Suppressor macrophage treated with lipopolysaccharide for 1 hour (primary cell): ENCODE measurements at places on chromosomes 2 and 18.

DNA sequence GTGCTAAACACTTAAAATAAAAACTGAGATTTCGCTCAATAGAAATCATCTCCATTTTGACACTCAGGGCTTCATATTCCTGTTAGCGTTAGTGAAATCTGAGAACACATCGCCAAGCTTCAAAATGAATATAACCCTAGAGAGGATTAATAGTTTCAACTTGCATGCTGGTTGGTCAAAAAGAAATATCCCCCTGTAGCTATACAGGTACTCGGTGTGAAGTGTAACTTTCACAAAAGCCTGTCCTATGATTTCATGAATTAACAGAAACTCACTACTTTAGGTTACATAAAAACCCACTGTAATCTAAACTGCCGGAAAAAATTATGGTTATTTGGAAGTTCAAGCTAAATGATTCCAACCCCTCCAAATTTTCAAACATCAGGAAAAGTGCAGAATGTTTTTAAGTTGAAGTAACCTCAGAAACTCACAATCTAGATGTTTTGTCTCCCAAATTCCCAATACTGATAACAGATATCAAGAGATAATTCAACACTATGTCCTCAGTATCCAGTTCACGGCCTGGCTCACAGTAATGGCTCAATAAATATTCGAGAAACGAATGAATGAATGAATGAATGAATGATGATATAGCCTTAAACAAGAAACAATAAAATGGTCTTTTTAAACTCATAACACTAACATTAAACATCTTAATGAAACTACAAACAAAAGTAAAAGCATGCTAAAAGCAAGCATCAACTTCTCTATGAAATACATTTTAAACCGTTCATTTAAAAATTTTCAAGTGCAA lies 2.5 kb downstream of the TLK1 start:
- DNase-seq: no peak

DNA sequence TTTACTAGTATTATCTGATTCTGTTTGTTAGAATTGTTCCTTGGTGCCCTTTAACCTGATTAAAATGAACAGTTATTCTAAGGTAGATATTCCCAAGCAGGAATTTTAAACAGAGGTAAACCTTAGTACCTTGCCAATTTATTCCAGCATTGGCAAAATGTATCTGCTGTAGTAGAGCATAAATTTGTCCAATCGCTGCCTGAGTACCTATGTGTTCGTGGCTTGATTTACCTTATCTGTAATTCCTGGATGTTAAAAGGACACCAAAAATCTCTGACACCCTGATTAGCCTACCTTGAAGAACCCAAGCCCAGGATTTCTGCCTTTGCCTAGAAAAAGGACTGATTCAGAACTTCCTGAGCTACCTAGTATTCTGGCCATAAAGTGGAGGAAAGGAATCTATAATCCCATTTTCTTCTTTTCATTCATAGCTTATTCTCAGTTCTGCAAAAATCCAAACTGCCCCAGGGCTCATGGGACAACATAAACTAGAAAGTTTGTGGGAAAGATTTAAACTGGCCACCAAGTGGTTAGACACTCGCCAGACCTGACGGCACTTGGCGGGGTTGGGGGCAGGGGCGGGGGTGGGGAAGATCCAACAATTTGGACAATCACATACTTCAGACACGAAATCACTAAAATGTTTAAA lies 16.2 kb upstream of the ZCCHC2 start:
- DNase-seq: peak; percentile 71

DNA sequence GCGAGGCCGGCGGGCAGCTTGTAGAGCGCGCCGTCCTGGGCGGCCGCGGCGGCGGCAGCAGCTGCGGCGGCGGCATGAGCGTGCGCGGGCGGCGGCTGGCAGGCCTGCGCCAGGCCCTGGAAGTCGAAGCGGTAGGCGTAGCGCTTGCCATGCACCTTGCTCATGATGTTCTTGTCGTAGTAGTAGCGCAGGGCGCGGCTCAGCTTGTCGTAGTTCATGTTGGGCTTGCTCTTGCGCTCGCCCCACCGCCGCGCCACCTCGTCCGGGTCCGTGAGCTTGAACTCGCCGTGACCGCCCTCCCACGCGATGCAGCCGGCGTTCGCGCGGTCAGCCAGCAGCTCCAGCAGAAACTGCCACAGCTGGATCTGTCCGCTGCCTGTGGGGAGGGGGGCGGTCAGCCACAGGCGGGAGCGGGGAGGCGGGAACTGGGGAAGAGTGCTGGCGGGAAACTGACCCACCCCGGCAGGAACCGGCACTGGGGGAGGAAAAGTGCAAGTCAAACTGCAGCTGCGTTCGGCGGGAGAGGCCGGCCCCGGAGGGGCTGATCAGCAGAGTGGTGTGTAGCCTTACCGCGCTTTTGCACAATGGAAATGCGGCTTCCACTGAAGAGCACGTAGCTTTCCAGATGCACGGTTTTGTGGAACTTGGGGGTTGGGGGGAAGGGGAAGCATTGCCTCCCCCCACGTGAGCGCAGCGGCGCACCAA lies 3.0 kb downstream of the FEV start:
- peak; percentile 32 for DNase-seq

DNA sequence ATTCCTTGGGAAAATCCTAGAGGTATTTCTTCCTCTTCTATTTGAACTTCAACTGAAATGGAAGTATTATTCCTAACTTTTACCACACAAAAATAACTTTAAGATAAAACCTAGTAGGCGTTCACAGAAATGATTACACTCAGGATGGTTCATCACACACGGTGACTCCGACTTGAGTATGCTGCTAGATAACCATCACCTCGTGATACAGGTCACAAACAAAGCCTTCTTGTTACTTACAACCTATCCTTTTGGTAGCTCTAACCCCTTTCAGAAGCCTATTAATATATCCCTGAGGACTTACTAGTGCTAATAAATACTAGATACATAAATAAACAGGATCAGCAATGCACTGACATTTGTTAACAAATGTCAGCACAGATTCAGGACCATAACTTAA lies 101.0 kb upstream of the DNER start:
- DNase-seq: no peak

- DNase-seq: no peak
Measured at GRCh38 chr2:72415241-72415661, 267.6 kb upstream of the CYP26B1 start.

DNA sequence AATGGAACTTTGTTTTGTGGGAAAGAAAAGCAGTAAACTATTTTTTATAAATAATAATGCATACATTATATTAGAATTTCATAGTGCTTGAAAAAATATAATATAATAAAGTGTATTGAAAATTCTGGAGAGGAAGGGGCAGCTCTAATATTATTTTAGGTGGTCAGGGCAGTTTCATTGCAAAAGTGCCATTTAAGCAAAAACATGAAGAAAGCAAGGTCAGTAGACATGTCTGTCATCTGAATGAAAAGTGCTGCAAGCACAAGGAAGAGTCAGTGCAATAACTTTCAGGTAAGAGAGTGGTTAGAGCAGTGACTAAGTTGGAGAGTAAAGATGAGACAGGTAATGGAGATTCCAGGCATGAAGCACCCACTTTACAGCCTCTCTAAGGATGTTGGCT lies 435.6 kb upstream of the REG3G start:
- no peak for DNase-seq

DNA sequence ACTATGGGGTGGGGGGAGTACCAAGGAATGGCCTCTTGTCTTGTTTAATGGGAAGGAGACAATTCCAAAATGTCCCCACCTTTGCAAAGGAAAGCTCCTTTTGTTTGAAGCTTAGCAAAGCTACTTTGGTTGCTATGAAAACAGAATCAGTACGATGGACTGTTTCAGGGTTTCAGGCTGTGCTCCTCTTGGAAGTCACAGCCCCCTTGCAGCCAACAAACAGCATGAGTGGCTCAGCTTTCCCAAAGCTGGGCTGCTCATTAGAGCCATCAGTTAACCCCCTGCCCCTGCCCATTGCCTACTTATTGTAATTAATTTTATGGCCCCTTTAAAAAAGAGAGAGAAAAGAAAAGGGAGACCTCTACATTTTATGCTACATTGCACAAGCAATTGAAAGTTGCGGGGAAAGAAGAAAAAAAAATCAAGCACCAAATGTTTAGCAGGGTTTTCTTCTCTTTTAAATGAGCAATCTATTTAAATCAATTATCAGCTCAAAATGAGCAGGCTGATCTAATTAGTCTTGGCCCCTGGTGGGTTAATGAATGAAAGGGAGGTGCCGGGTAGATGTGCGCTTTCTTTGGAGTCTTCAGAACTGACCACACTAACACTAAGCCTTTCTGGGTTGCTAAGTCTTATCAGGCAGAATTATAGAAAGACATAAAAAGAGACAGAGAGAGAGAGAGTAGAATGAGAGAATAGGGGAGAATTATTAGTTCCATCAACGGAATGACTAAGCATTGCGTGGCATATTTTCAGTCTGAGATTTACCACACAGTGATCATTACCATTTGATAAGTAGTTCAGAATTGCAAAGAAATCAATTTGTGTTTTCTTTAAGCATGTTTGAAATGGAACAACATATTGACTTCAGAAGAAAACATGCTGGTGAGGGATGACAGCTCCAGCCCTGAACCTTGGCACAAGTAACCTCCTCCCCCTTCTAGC lies 284.9 kb downstream of the INSIG2 start:
- no peak for DNase-seq

- DNase-seq: peak; percentile 80
Measured at GRCh38 chr2:86368161-86368824, 30.9 kb upstream of the REEP1 start.

GRCh38 chr18:46174342-46175041 lies 70.3 kb downstream of the HAUS1 start:
- peak; percentile 70 for DNase-seq

- DNase-seq: peak; percentile 1
Measured at GRCh38 chr2:175631245-175631623, 370.8 kb downstream of the LNPK start.

- no peak for DNase-seq
Measured at GRCh38 chr2:178943745-178944144, 106.2 kb downstream of the CCDC141 start.

DNA sequence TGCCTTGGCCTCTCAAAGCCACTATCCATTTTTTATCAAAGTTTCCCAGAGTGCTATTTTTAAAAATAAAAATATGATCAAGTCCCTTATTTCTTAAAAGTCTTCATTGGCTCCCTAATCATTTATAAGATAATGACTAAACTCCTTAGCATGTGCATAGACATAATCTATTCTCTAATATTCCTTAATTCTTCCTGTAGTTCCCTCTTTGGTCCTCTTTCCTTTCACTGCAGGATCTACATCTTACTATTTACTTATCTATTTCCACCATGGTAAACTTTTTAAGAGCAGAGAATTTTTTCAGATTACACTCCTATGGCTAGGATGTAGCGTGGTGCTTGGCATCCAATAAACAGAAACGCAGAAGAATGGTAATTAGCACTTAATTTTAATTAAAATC lies 19.0 kb downstream of the IDH1 start:
- no peak for DNase-seq

DNA sequence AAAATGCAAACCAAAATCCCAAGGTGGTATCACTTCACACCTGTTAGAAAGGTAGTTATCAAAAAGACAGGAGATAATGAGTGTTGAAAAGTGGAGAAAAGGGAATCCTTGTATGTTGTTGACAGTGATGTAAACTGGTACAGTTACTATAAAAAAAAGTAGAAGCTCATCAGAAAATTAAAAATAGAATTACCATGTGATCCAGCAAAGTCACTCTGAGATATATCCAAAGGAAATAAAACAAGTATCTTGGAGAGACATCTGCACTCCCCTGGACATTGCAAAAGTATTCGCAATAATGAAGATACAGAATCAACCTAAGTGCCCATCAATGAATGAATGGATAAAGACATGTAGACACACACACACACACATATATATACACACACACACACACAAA lies 208.3 kb upstream of the PIEZO2 start:
- no peak for DNase-seq

DNA sequence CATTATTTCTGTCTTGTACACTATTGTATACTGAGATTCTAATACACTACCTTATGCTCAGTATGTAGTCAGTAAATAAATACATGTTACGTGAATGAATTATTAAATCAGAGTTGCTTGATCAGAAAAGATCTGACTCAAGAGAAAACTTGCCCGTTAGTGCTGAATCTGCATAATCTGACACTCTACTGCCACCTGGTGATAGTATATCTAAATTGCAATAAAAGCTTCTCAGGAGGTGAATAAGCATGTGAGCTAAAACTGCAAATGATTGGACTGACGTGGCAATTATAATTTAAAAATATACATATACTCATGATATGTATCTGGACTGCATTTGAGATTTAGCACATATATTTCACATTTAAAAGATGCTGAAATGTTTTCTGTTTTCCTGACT lies 70.4 kb downstream of the KIAA1328 start:
- peak; percentile 64 for DNase-seq

DNA sequence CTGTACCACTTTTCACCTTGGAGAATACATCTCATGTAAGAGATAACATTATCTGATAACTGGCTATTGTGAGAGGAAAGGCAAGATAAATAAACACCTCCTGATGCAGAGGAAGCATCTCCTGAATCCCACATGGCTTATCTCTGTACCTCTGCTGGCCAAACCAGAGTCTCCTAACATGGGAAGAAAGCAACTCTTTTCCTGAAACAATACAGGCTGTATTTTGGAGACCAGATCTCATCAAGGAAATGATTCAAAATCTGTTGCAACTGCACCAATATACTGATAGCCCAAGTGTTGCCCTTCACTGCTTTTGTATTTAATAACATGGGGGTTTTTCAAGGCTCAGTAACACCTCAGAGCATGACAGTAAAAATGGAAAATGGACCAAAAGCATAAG lies 106.9 kb downstream of the MREG start:
- DNase-seq: no peak

DNA sequence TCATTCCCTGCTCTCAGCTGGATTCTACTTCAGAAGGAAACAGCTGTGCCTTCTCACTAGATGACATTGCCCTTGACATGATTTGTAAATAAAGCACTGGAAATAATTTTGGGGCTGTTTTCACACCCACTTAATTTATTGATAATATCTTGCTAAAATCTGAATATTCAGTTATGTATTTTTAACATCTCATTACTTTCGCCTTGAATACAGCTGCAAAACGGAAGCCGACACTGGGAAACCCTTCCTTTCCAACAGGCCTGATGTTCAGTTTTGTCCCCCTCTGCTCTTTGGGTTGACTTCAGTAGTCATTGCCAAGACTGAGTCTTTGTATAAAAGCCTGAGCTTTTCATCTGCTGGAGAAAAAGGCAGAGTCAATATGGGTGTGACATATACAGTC lies 82.7 kb downstream of the DOCK10 start:
- DNase-seq: no peak

DNA sequence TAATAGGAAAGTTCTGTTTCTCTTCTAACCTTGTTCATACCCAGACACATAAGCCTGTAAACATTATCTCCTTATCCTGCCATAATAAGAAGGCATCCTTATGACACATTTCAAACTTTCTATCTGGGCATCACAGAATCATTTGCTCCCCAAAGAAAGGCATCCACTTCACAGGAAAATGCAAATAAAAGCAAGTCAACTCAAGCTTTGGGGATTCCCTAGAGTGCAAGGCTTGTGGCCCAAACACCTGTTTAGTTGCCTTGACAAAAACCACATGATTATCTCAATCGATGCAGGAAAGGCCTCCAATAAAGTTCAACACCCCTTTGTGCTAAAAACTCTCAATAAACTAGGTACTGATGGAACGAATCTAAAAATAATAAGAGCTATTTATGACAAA lies 195.7 kb upstream of the GALNT5 start:
- no peak for DNase-seq
